ENCODE measurements at places on chromosomes 11 and 22.

GRCh38 chr11:132337819-132338416 lies 967.5 kb downstream of the NTM start:
- peak; percentile 58 for DNase-seq

DNA sequence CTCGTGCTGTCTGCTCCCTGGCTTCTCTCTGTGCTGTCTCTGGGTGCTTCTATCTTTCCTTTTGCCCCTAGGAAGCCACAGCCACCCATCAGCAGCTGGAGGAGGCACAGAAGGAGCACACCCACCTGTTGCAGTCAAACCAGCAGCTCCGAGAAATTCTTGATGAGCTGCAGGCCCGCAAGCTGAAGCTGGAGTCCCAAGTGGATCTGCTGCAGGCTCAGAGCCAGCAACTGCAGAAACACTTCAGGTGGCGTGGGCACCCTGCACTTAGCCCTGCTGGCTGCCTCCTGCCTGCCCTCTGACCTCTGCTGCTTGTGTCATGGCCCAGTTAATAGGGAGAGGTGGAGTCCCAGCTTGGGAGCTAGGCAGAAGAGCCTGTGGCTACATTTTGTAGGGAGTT lies 67.8 kb downstream of the CEP164 start:
- DNase-seq, result no peak

DNA sequence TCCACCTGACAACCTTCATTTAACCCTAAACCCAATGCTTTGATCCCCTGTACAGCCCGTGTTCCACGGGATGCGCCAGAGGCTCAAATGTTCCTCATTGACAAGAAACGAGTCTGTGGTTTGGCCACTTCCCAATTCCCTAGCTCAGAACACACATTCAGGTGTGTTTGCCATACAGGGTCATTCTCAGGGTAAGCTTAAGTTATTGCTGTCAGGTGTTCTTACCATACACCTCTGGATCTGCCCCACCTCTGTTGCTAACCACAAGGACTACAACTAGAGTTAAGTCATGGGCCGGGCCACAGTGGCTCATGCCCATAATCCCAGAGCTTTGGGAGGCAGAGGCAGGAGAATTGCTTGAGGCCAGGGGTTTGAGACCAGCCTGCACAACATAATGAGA lies 45.6 kb upstream of the POLD3 start:
- DNase-seq, result no peak

DNA sequence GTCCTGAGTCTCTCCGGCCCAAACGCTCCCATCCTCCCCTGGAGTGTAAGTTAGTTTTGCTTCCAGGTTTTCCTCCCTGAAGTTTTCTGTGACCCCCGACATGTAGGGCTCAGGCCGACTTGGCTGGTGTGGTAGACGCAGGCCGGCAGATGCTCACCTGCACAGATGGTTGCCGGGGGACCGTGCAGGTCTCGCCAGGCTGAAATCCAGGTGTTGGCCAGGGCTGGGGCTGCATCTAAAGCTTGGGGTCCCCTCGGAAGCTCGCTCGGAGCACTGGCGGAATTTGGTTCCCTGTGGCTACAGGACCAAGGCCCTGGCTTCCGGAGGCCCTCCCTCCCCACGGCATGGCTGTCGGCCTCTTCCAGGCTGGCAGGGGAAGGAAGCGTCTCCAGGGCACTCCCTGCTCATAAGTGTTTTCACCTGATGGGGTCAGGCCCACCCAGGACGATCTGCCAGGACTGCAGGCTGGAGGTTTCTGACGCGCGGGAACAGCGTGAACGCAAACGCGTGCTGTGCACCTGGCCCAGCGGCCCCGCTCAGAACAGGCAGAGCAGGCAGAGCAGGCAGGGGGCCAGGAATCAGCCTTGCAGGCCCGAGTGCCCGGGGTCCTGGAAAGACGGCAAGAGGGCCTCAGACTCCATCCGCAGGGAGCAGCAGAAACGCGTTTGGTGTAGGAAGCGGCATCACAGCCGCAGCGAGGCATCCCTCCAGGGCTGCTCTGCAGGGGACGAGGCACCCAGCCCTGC lies 258.2 kb downstream of the BRD1 start:
- DNase-seq, result no peak

- DNase-seq, result no peak
Observed at GRCh38 chr11:105027678-105028077, 4.7 kb upstream of the CASP5 start.

- no peak for DNase-seq
Observed at GRCh38 chr11:69700278-69701140, 3.3 kb downstream of the FGF19 start.

DNA sequence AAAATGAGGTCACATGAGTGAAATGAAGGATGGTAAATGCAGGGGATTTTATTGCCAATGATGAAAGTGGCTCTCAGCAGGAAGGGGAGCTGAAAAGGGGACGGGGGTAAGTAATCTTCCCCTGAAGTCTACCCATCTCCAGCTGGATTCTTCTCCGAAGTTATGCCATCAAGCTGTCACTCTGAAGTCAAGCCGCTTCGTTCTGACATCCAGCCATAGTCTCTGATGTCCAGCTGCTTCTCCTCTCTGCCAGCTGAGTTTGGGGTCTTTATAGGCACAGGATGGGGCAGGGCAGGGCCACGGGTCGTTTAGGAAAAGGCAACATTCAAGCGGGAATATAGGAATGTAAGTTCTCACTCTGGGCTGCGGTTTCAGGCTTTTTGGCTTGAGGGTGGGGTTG lies 181.9 kb upstream of the ANO3 start:
- DNase-seq, result no peak

GRCh38 chr11:120141113-120141767 lies 3.3 kb upstream of the TRIM29 start:
- DNase-seq, result no peak

DNA sequence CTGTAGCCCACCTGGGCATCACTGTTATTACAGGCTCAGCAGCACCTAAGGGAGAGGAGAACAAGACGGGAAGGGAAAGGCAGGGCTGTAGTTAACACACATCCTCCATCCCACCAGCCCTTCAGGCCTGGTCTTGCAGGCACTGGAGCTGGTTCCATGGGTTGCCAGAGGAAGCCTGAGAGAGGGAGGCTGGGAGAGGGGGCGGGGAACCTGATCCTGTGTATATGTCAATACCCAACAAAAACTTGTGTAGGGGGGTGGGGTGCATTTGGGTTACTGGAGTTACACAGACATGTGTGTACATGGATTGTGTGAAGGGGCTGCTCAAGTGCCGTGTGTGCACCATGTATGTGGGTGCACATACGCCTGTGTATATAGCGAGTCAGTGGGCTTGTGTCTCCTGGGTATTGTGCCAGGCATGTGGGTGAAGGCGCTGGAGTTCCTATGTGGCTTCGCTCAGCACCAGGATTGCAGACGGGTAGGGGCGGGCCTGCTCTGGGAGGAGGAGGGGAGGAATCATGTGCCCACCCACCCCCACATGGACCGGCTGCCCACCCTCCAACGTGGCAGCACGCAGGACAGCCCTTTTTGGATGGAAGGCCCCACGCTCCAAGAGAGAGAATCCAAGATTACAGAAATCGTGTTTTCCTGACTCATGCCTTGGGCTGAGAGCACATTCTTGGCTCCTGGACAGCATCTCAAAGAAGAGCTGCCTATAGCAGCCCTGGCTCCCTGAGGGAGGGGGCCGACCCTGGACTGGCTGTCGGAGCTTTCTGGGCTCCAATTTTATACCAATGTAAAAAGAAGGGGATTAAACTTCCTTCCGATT lies 4.2 kb upstream of the SERPINH1 start:
- DNase-seq, result no peak

DNA sequence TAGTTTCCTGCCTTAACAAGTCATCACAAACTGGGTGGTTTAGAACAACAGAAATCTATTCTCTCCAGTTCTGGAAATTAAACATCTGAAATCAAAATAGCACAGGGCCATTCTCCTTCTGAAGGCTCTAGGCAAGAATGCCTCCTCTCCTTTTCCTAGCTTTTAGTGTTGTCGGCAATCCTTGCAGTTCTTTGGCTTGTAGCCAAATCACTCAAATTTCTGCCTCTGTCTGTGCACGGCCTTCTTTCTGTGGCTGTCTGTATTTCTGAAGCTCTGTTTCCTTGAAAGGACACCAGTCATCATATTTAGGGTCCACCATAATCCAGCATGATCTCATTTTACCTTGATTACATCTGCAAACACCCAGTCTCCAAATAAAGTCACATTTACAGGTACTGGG lies 795.5 kb downstream of the METTL15 start:
- DNase-seq, result no peak

DNA sequence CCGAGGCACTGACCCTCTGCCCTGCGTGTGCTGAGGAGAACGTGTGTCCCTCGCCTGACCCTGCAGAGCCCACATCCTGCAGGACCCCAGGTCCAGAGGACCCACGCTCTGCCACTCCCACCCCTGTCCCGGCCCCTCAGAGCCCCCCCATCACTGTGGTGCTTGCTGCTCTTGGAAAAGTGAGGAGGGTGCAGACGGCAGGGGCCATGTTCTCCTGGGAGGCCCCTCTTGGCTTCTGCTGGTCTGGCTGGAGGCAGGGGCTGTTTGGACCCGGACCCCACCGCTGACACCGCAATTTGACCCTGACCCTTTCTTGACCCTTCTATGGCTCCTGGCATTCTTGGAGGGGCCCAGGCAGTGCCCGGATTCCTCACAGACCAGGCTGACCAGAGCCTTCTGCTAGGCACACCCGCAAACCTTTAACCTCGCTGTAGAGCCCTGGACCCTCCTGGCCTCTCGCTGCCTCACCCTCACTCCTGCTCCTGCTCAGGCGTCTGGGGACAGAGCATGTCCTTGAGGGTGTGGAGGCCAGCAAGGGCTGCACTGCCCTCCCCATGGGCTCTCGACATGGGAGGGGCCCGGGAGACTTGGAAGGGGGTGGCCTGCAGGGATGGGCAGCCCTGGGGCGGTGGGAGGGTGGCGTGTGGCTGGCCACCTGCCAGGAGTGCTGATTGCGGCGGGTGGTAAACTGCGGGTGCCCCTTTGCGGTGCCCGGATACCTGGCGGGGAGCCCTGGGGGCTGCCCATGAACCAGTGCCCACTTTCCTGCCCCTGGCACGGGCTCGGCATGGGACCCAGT lies 37.0 kb upstream of the MUC5AC start:
- DNase-seq, result no peak

DNA sequence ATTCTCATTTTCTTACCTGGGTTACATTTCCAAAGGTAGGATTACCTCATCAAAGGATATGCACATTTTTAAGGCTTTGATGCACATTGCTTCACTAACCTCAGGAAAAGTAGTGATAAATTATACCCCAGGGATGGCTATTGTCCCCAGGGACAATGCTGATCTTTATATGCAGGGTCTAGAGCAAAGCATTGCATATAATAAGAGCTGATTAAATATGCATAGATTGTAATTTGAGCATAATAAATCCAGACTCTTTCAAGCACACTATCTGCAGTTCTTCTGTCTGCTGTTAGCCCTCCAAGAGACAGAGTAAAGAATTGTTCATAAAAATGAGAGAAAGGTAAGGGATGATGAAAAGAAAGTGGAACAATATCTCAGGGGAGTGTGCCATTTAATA lies 57.3 kb upstream of the SYT13 start:
- no peak for DNase-seq

DNA sequence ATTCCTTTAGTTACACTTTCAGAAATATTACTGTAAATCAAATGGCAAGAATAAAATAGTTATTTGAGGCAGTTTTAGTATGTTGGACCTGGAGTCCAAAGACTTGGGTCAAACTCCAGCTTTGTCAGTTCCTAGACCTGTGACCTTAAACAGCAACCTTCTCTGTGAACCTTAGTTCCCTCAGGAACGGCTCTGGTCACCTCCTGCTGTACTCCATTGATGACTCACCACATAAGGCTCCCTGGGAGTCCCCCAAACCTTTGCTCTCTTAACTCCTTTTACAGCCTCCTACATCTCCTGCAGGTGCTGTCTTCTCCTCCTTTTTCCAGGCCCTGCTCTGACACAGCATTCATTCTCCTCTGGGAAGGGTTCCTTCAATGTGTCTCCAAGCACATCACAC lies 29.1 kb downstream of the LIMK2 start:
- no peak for DNase-seq

GRCh38 chr11:90639461-90639993 lies 416.7 kb upstream of the CHORDC1 start:
- DNase-seq, result no peak

DNA sequence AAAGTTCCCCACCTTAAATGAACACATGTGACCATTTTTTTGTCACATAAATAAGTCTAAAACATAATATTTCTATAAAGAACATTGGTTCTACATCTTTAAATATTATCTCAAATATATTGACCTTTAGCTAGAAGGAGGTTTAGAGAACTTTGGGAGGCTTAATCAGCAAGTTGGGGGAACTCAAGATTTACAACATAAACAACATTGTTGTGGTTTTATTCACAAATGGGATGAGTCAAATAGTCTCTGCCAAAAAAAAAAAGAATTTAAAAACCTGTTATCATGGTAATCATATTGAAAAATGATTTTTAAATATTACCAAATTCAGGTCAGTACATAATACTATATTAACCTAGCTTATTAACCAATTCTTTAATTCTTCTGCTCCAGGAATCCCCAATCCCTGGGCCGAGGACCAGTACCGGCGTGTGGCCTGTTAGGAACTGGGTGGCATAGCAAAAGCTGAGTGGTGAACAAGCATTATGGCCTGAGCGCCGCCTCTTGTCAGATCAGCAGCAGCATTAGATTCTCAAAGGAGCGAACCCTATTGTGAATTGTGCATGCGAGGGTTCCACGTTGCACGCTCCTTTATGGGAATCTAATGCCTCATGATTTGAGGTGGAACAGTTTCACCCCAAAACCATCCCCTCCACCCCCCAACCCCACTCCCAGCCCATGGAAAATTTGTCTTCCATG lies 98.2 kb downstream of the RDX start:
- DNase-seq, result no peak

- no peak for DNase-seq
Observed at GRCh38 chr22:29780748-29781676, 13.8 kb downstream of the UQCR10 start.
